ENCODE measurements at places on chromosomes 5 and 9. TPM values are rescaled to one million over a fixed set of nuclear protein-coding genes. Genes with fewer than 3 reads are reported as not detected.

- DNase-seq: no peak
Measured at GRCh38 chr5:119651486-119651885, 22.1 kb downstream of the FAM170A start.

The TMEM215 gene
- total RNA-seq: not detected

The CATSPER3 gene
- 0.44 TPM for total RNA-seq

The NAIP gene
- 8.2 TPM for total RNA-seq

DNA sequence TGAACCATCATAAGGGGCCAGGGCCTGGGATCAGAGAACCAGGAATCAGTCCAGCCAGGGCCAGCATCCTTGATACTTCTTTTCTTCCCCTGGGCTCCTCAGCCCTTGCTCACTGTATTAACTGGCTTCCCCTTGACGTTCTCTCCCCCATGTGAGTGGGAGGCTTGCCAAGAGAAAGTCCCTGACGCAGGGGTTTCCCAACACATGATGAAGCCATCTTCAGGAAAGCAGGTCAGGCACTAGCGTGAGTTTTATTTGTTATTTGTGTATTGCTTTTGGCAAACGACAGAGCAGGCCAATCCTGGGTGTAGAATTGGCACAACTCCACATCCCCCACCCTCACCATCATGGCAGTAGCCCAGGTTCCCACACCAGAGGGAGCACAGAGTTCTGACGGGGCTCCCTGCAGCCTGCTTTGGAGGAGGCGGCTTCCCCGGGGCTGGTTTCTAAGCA, 165.5 kb upstream of the NFIL3 start:
- no peak for DNase-seq

DNA sequence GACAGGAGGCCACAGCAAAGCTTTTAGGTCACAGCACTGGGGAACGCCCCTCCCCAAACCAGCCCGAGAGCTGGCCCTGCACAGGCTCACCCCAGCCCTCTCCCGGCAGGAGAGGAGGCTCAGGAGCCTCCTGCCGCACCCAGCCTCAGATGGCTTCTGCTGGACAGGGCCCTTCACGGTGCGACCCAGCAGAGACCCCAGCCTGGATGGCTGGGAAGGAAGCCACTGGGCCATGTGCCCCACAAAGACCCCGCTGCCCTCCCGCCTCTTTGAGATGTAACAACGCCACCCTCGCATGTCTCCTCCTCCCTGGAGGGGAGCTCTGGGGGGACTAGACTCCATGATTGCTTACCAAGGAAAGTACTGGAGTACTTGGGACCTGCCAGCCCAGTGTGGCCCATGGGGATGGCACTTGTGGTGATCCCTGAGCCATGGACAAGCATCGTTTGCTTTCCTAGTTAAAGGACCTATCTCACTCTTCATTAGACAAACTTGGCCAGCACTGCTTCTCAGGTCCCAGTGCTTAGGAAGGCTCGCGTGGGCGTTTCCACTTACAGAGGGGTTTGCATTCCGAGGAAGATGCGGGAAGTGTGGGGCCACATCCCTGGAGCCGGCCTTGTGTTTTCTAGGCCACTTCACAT, 9.0 kb downstream of the MYMK start:
- no peak for DNase-seq

- DNase-seq: no peak
Measured at GRCh38 chr5:159032656-159033350, 66.9 kb downstream of the EBF1 start.

- DNase-seq: no peak
Measured at GRCh38 chr5:32231241-32231640, 57.1 kb upstream of the GOLPH3 start.

The SCGB3A2 gene
- total RNA-seq: not detected

Measured in activated naive CD8-positive, alpha-beta T cell treated with anti-CD3 and anti-CD28 coated beads, Interleukin-2, amount 10 ng/mL, durations not matched to agents 7 days and 5 days (primary cell).